DMS79 treated with DMSO at 0.1 percent for 48 hours (cell line): ENCODE measurements at places on chromosomes 1 and 21.

GRCh38 chr1:166843769-166844596 lies 4.7 kb downstream of the POGK start:
- no peak for DNase-seq

- DNase-seq = no peak
Observed at GRCh38 chr1:203175827-203176241, 208 bp upstream of the MYBPH start.

GRCh38 chr1:86757272-86757984 lies 53.1 kb downstream of the SH3GLB1 start:
- peak; percentile 89 for DNase-seq

DNA sequence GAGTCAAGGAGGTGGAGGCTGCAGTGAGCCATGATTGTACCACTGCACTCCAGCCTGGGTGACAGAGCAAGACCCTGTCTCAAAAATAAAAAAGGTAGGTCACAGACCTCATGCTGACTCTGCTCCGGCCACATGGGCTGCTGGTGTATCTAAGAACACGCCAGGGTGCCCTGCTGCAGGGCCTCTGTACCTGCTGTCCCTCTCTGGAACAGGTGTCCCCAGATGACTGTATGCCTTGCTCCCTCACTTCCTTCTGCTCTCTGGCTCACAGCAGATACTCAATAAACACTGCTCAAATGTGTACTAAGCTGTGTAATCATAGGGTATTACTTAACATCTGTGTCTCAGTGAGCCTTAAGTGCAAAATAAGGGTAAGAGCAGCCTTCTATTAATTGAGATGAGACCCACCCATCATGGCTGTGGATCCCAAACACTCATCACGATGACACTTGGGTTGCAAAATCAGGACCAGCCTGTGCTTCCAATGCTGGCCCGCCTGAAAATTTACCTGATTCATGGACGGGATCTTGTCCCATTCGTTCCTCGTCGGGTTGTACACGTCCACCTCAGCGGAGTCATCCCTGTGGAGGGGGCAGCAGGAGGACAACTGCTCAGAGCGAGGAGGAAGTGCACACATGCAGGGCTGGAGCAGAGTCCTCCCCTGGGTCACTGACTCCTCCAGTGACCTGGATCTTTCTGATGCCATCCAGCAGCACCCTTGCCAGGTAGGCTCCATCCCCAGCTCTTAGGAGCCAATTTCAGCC lies 7.5 kb downstream of the KLHL21 start:
- no peak for DNase-seq

- no peak for DNase-seq
Observed at GRCh38 chr1:84379138-84379916, 19.0 kb upstream of the DNASE2B start.

DNA sequence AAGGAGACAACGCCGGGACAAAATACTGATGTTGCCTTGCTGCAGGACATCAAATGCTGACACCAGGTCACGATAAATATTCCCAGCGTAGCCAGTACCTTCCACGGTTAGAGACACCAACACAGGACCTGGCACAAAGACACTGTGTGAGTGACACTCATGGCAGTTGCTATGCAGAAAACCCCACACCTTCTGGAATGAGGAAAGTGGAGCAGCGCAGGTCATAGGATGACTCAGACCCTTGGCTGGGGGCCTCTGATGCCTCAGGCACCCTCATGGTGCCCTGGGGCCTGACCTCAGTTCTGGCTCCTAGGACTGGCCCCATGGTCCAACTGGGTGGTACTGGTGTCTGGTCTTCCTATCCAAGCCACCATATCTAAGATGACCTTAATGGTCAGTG lies 7.0 kb downstream of the DCST2 start:
- no peak for DNase-seq

DNA sequence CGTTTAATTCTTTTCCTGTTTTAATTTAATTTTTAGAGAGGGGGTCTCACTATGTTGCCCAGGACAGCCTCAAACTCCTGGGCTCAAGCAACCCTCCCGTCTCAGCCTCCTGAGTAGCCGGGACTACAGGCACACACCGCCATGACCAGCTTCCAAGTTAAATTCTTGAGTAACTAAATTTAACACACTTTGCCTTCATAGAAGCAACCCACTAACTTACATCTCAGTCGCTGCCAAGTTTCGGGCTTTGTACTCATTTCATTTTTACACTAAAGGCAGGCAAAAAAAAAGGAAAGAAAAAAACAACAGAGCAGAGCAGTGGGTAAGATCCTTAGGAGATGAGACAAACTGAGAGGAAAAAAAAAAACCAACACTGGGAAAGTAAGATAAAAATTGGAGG lies 3.5 kb downstream of the TIAM1 start:
- DNase-seq = no peak

DNA sequence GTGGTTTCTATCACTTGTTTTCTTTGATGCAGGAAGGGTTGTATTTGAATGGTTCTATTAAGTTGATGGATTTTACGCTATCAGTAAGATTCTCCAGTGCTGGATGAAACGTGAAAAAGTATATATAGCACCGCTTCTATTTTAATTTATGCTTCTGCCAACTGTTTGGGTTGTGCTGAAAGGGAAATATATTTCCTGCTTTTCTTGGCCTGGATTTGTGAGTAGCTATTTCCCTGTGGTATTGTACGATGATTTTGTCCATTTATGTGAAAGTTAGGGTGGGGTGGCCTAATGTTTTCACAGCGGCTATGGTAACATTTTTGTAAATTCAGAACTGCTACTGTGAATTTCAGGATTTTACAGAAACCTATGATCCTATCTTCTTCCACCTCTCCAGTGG lies 322 bp downstream of the C1orf162 start:
- no peak for DNase-seq

GRCh38 chr1:98405581-98406074 lies 255.9 kb upstream of the SNX7 start:
- DNase-seq = no peak

GRCh38 chr1:37682334-37682987 lies 9.9 kb upstream of the CDCA8 start:
- peak; percentile 72 for DNase-seq

GRCh38 chr21:15732290-15732995 lies 2.7 kb downstream of the USP25 start:
- no peak for DNase-seq

- DNase-seq = no peak
Observed at GRCh38 chr1:28115267-28115666, 26.9 kb upstream of the EYA3 start.

DNA sequence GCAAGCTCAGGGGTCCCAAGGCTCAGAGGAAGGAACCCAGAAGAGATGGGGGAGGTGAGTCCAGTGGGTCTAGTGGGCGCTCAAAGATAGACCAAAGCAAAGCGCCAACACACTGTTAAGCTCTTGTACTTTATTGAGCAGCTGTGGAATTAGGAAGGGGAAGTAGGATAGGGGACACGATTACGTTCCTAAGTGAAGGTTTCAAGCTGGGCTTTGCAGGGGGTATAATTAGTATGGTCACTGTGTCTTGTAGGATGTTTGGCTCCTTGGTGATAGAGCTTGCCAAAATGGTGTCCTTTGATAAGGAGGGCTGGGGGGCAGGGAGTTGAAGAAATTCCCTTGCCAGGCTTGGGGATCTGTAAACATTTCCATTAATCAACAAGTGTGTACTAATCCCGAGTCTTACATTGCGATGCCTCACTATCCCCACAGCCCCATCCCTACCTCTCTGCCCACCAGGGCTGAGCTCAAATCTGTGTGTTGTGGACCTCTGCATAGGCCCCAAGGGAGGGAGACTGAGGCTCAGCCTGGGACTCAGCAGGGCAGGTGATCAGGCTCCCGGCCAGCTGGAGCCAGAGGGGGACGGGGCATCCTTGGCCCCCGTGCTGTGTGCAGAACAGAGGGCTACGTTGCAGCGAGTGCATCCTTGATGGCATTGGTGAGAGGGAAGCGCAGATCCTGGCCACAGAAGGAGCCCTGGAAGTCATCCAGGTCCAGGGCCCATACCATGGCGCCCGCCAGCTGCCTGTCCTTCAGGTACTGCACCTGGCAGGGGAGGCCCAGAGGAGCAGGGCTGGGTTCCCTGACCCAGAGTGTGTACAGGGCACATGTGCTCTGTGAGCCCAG lies 3.4 kb upstream of the MYBPH start:
- peak; percentile 19 for DNase-seq

GRCh38 chr1:153550827-153551500 lies 1.9 kb upstream of the S100A3 start:
- DNase-seq = no peak

- no peak for DNase-seq
Observed at GRCh38 chr1:1039145-1039910, 19.4 kb downstream of the AGRN start.

DNA sequence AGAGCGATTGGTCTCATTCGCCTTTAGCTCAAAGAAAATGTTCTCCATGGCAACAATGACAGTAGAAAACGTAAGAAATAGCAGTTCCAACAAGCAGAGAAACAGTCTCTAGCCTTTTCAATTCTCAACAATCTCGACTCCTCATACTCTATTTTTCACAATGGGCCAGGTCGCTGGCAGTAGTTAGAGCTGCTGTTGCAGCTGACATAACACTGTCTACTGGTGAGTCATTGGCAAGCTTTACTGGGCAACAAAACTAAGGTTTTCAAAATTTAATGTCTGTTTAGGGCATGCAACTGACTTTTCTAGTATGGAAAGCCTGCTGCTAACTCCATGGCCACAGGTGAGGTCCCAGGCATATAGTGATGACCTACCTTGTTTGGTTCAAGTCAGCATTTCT lies 221.1 kb upstream of the KAZN start:
- DNase-seq = no peak

DNA sequence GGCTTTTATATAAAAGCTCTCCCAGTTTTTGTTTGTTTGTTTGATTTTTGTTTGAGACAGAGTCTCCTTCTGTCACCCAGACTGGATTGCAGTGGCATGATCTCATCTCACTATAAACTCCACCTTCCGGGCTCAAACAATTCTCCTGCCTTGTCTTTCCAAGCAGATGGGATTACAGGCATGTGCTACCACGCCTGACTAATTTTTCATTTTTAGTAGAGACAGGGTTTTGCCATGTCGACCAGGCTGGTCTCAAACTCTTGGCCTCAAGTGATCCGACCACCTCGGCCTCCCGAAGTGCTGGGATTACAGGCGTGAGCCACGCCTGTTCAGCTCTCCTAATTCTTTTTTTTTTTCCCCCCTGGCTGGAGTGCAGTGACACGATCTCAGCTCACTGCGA lies 4.4 kb downstream of the PCAT6 start:
- no peak for DNase-seq

GRCh38 chr1:93446837-93447451 lies 974 bp upstream of the FNBP1L start:
- DNase-seq = peak; percentile 92

DNA sequence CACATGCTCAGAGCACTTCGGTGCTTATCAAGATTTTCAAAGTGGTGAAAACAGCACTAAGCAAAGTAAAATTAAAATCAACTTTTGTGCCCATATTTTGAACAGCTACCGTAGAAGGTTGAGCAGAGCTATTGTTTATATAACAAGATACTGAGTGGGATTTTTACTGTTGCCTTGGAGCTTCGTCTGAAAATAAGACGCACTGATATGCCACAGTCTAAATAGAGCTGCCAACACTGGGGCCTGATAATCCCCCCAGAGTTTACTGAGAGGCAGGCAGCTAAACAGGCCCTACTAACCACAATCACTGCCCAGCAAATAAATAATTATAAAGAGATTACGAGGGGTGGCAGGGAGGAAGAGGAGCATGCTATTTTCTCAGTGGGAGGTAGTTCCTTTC lies 650 bp upstream of the CCDC190 start:
- DNase-seq = no peak
